ENCODE measurements at places on chromosomes 7 and 10. TPM values are rescaled to one million over a fixed set of nuclear protein-coding genes. Genes with fewer than 3 reads are reported as not detected.
A peak's percentile ranks its signal among the peaks of the same experiment; 100 is the strongest.

Gene PRPF18
- 48.5 TPM for total RNA-seq

Gene TMEM254
- total RNA-seq = 5.5 TPM

Gene MBL2
- not detected for total RNA-seq

Gene SUN3
- total RNA-seq = not detected

Gene DDC
- total RNA-seq = not detected

Gene HOXA2
- total RNA-seq = 11.4 TPM

Gene ANK3
- 15.0 TPM for total RNA-seq

Gene TMEM229A
- not detected for total RNA-seq

Gene C10orf67
- not detected for total RNA-seq

Gene INMT
- total RNA-seq = 0.06 TPM

Gene EPHA1
- not detected for total RNA-seq

Gene MRPS33
- 49.5 TPM for total RNA-seq

Gene MARVELD1
- total RNA-seq = 9.9 TPM

Gene PPP1R9A
- total RNA-seq = 2.6 TPM

Gene DGKB
- total RNA-seq = 0.11 TPM

- DNase-seq = no peak
Observed at GRCh38 chr10:96995851-96996250, 163.8 kb downstream of the LCOR start.

DNA sequence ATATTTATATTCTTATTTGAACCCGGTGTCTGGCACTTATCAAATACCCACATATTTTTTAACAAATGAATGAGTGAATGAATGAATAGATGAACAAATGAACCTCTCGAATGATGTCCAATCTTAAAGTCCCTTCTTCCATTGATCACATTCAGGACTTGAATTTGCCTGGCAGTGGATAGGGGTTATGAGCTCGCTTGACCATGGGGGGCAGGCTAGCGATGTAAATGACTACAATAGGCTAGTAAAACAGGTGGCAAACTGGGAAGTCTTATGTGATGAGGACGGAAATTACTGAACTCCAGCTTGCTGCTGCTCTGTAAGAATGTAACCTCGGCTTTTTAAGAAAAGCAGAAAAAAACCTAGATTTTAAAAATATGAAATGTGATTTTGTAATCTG lies 247.7 kb upstream of the DKK1 start:
- no peak for DNase-seq

- DNase-seq = no peak
Observed at GRCh38 chr7:117830422-117830954, 42.8 kb downstream of the CTTNBP2 start.

DNA sequence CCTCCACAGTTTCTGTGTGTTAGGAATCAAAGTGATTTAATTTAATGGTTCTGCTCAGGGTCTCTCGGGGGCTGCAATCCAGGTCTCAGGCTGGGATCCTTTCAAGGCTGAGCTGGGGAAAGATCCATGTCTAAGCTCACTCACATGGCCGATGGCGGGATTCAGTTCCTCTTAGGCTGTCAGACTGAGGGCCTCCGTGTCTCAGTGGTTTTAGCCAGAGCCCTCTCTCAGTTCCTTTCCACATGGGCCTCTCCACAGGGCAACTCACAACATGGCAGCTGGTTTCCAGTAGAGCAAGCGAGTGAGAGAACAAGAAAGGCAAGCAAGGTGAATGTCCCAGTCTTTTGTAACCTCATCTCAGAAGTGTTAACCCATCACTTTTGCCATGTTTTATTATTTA lies 26.9 kb downstream of the CAV1 start:
- no peak for DNase-seq

- DNase-seq = no peak
Observed at GRCh38 chr10:73079779-73080541, 16.7 kb downstream of the P4HA1 start.

DNA sequence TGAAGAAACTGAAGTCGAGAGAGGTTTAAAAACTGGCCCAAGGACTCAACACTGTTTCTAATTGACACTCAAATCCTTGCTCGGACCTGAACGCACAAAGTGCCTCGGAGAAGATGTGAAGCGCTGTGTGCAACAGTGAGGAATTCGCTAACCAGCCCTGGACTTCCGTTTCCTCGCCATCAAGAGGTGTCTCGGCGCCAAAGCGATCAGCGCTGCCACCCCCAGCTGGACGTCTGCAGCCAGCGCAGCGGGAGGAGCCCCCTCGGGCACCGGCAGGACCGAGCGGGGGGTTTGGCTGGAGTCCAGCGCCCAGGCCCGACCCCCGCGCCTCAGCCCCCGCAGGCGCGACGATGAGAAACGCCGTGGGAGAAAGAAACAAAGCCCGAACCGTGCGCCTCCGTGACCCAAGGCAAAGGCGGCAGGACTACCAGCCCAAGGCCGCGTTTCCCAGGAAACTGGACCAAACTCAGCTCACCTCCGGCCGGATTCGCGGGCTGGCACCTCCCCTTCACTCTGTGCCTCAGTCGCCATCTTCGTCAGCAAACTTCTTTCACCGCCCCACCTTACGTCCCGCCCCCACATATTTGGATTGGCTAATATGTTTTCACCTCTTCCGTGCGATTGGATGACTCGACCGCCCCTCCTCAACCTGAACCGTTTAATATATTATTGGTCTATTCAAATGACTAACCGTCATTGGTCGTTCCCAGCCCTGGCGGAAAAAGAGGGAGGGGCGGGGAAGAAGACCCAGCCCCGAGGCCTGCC lies at the start of gene ARHGAP19:
Gene ARHGAP19, minus strand, starts transcription at position 541 of the 765 bp plus-strand sequence. Its CDS starts 10 bp downstream, at position 531.
- peak; percentile 96 for DNase-seq

DNA sequence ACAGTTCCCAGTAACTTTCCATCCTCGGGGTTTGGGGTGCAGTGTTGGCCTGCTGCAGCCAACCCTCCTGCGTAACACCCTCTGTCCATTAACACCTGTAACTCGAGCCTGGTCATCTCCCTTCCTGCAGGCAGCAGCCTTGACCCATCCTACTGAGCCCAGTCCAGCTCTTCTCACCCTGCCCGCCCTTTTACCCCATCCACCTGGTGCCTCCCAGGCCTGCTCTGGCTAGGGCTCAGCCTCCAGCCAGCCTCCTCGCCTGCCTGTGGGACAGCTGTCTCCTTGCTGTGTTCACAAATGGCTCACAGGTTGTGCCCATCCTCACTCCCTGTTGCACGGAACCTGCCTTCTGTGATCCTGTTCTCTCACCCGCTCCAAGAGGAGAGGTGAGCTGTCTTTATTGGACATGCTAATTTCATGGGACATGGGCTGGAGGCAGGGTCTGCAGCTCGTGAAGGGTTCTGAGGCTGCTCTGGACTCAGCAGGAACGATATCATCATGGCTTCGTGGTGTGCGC lies 277.2 kb upstream of the TCERG1L start:
- DNase-seq = no peak

GRCh38 chr10:98404571-98405359 lies 10.2 kb downstream of the PYROXD2 start:
- DNase-seq = peak; percentile 61

DNA sequence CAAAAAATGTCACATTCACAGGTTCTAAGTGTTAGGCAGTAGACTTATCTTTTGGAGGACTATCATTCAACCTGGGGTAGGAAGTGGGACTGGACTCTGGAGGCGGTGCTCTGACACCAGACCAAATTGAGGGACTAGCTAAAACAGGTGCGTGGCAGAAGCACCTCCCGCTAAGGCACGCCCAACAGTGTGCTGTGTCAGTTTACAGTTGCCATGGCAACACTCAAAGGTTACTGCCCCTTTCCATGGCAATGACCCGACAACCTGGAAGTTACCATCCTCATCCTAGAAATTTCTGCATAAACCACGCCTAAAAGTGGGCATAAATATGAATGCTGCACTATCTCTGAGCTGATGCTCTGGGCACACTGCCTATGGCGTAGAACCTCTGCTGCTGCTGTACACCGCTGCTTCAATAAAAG lies 14.0 kb upstream of the BLNK start:
- DNase-seq = no peak

DNA sequence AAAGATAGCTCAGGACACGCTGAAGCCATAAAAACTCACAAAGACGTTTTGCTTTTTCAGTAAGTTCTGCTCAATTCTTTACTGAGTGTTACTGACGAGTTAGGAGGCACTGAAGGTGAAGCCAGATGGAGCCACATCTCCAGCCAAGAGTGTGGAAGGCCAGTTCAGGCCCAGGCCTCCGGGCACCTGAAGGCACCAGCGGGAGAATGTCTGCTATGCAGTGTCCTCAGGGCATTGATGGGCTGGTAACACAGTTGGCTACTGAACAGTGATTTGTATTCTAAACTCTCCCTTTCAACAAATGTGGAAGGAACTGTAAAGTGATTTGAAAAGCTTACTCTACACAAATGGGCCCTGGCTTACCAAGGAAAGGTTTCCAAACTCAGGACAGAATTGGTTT lies 64.8 kb upstream of the SVIL start:
- no peak for DNase-seq

DNA sequence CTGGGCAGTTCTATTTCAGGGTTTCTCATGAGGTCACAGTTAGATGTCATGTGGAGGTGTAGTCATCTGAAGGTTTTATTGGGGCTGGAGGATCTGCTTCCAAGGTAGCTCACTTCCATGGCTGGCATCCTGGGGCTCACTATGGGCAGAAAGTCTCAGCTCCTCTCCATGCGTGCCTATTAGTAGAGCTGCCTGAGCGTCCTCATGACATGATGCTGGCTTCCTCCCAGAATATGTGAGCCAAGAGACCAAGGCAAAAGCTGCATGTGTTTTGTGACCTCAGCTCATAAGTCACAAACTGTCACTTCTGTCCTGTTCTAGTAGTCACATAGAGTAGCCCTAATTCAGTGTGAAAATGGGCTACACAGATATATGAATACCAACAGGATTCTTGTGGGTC lies 524.4 kb downstream of the SUGCT start:
- DNase-seq = no peak

DNA sequence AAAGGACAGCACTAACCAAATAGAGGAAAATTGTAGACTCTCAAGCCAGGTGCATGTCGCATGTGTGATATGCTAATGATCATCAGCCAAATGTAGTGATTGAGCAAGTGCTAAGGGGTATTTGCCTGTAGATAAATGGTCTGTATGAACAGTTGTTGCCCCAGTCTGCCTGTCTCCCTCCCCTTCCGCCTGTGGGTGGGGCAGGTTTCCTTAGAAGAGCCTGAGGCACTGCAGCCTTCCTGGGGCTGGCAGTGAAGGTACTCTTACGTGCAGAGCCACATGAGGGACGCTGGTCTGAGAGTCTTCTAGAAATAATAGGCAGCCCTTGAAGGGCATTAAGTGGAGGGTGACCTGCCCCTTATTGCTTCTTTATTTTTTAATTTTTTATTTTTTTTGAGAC lies 152.1 kb downstream of the SNX10 start:
- DNase-seq = no peak

DNA sequence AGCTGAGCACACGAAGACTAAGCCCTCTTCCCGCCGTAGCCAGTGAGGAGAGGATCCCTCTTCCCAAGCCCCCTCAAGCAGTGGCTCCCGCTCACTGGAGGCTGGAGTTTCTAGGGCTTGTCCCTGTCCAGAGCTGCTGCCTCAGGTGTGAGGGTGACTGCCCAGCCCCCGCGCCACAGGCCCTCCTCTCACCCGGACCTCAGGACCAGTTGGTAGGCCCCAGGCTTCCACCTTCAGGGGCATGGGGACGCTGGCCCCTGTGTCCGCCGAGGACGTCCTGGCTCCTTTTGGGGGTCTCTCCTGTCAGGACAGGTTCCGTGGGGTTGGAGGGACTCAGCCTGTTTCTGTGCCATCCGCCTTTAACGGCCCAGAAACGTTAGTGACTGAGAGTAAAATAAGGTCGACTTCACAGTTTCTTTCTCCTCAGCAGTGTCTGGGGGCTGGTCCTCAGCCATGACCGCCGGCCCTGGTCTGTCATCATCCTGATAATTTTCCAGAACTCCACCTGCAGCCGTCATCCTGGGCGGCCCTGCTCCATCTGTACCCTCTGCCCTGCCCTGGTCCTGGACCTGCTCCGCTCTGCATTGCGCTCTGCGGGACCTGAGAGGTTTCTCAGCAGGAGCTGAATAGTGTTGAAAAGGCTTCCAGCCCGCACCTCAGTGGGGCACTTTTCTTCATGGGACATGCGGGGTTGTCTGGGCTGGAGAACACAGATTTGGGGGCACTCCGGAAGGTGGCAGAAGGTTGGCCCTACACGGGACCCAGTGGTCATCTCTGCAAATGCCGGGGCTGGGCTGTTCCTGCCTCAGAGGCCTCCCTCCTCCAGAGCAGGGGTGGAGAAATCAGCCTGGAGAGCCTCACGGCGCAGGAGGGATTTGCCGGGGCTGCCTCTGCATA lies 36.0 kb upstream of the FAM20C start:
- no peak for DNase-seq

DNA sequence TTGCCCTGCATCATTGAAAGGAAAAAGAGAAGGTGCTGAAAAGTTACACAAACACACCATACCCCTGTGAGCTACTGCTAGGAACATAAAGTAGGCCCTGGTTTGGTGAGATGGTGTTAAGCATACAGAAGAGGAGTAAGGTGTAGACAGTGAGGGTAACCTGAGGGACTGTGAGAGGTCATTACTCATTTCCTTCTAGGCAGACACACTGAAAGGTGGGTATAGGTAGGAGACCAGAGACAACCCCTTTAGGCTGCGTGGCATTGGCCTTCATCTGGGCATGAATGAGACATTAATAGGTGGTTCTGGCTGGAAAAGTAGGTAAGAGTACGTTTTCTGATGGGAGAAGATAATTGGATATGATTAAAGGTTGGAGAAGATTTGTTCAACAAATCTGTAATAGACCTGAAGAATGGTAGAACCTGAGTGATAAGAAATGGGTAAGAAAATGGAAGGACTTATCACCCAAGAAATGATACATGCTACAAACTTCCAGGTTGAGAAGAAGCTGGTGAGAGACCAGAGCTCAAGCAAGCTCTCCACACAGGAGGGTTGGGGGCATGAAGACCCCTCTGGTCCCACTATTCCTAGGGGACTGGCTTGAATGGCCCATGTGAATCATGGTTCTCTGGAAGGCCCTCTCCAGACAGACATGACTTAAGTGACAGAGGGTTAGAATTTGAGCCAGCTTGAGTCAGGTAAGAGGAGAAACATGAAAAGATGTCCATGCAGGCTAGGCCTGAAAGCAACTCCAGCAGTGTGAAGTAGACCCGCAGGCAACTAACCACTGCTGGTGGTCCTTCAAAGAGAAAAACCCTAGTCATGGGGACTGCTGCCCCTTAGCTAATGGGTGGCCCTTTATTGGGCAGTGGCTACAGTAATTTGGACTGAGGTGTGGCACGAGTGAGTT lies 3.8 kb downstream of the COMTD1 start:
- DNase-seq = no peak

DNA sequence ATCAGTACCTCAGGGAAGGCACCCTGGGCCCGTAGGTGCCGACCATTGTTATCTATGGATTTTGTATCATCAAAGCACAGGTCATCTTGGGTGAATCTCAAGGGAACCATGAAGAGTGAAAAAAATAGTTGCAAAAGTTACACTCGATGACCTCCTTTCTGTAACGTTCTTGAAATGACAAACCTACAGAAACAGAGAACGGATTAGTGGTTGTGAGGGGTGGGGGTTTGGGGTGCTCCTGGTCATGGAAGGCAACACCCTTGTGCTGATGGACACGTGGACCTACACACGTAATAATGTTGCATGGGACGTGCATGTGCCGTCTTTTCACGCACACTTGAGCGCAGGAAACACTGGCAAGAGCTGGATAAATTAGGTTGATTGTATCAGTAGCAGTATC lies 655.9 kb downstream of the SDK1 start:
- no peak for DNase-seq

- DNase-seq = peak; percentile 8
Observed at GRCh38 chr7:87038993-87039690, 20.3 kb downstream of the ELAPOR2 start.

GRCh38 chr10:121240011-121240410 lies 358.2 kb downstream of the FGFR2 start:
- peak; percentile 13 for DNase-seq

GRCh38 chr10:69047111-69047832 lies 40.6 kb upstream of the SRGN start:
- no peak for DNase-seq

- DNase-seq = no peak
Observed at GRCh38 chr7:112081778-112082177, 124.4 kb downstream of the DOCK4 start.
